ENCODE measurements at places on chromosomes 11 and 22.
A peak's percentile ranks its signal among the peaks of the same experiment; 100 is the strongest.

- DNase-seq, result no peak
Measured at GRCh38 chr11:126265811-126266210, 2.9 kb downstream of the SRPRA start.

GRCh38 chr11:2248242-2248641 is 22.1 kb downstream of the ASCL2 start:
- no peak for DNase-seq

GRCh38 chr11:66264914-66265313 is 3.5 kb upstream of the RAB1B start:
- no peak for DNase-seq

DNA sequence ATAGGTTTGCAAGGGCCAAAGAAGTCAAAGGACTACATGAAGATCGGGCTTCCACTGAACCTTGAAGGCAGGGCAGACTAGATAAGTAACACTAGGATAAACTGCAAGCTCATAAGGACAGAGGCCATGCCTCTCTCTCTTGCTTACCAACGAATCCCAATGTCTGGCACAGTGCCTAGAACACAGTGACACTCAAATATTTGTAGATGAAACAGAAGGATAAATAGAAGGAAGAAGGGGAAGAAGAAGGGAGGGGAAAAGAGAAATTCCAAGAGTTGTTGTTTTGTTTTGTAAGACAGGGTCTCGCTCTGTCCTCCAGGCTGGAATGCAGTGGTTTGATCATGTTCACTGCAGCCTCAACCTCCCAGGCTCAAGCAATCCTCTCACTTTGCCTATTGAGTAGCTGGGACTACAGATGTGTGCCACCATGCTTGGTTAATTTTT is 26.9 kb downstream of the SIK3 start:
- peak; percentile 37 for DNase-seq

DNA sequence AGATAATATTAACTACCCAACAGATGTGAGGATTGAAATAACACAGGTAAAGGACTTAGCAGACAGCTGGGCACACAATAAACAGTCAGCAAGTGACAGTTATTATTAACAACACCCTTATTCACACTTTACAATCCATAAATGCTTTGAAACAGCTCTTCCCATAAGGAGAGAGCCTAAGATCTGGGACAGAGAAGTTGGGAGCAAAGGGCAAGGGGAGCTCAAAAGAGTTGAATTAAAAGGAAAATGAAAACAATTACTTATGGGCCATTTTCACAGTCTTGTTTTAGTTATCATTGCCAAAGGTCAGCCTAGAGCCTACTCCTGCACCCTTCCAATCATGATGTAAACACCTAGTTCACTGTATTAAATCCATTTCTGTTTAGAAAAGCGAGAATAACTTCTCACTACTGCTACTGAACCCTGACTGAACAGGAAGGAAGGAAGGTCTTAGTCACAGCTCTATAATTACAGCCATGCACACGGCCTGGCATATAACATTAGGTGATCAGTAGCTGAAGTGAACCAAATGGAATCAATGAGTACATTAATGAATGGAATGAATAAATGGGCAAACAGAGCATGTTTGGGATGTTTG is 111.3 kb downstream of the PLEKHA7 start:
- DNase-seq, result no peak

DNA sequence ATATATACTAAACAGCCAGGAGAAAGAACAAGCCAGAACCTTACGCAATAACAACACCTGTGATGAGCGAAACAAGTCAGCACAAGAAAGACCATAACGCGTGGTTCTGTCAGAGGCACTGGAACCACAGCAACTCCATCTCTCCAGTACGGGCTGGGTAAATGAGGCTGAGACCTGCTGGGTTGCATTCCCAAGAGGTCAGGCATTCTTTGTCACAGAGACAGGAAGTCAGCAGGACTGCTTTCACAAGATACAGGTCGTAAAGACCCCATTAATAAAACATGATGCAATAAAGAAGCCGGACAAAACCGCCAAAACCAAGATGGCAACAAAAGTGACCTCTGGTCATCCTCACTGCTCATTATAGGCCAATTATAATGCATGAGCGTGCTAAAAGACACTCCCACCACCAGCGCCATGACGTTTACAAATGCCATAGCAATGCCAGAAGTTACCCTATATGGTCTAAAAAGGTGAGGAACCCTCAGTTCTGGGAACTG is 21.7 kb downstream of the TPST2 start:
- no peak for DNase-seq

DNA sequence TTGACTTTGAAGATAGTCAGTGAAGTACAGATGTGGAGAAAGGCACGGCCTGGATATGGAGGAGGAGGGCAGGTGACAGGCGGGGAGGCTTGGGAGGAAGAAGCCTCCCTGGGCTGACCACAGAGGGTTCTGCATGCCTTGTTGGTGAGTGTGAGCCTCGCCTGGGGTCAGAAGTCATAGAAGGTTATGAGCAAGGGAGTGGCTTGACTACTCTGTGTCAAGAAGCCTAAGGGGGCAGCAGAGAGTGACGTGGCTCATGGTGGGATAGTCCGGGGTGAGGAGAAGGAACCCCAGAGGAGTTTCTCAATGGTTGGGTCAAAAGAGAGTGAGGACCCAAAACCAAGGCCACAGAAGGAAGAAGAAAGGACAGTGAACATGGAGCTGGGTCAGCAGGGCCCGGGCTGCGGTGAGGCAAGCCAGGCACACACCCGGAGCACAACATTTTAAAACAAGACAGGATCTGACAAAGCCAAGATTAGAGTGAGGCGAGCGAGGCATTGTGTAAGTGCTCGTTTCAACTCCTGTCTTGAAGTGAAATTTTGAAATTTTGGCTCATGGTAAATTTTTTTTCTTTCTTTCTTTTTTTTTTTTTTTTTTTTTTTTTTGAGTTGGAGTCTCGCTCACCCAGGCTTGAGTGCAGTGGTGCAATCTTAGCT is 31.9 kb downstream of the PDGFB start:
- no peak for DNase-seq

GRCh38 chr11:17286332-17286731 is 9.8 kb downstream of the NUCB2 start:
- no peak for DNase-seq

GRCh38 chr22:21761086-21761485 is 25.5 kb upstream of the YPEL1 start:
- DNase-seq, result no peak

DNA sequence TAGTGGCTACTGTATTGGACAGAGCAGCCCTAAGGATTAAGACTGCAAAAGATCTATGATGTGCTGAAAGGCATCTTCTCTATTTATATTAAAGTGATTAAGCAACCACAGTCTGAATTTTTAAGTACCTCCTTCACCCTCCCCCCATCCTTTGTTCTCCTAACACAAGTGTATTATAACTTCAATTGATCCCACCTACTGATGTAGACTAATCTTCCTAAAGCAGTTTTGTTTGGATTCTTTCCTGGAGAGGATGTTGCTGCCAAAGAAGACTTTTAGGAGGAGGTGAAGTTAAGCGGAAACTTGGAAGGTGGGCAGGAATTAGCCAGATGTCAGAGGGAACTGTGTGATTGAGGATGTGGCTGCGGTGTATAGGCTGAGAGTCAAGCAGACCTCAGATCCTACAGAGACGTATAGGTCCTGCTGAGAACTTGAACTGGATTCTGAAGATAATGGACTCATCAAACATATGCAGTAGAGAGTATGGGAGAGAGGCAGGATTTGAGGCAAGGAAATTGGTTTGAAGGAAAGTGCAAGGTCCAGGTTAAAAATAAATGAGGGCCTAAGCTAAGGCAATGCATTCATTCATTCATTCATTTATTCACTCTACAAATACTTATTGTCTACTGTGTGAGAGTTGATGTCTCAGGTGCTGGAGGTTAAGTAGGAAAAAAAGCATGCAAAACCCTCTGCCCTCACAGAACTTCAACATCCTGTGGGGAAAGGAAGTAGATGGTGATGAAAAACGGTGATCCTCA is 5.2 kb upstream of the RASSF10 start:
- DNase-seq, result no peak

DNA sequence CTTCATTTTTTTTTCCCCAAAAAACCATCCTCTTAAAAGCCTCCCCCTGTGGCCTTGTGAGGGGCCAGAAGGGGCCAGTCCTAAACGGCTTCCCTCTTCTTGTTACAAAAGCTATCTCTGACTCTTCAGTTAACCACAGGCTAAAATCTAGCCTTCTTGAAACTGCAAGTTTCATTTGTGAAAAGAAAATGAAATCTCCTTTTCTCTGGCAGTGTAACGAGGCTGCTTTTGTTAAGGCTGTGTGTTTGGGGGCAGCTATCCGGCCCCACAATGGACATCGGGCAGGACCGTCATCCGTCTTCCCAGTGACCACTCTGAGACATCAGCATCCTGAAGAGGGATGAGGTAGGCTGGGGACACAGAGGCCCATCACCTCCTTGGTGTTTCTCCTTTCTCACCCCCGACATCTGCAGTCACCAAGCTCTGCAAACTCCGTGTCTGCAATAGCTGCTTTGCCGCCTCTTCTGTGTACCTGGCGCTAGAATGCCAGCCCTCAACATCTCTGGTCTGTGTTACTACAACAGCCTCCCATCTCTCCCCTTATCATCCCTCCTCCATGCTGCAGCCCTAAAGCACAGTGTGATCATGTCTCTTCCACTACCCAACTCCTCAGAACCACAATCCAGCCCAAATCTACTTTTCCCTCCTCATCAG is 94.0 kb downstream of the RCN1 start:
- DNase-seq, result no peak

GRCh38 chr11:25068451-25068850 is 571.6 kb downstream of the LUZP2 start:
- no peak for DNase-seq

- no peak for DNase-seq
Measured at GRCh38 chr22:43926349-43926710, 2.7 kb downstream of the PNPLA3 start.

- DNase-seq, result no peak
Measured at GRCh38 chr22:26974914-26975803, 317.8 kb downstream of the MIAT start.

- peak; percentile 23 for DNase-seq
Measured at GRCh38 chr22:17121233-17122195, at the start of gene TMEM121B. TMEM121B (minus strand) TSS chr22:17121360; CDS start chr22:17121127, 233 bp downstream.

Data from hypothalamus (tissue), 51 donors.